ENCODE measurements at places on chromosomes 11 and 22.

DNA sequence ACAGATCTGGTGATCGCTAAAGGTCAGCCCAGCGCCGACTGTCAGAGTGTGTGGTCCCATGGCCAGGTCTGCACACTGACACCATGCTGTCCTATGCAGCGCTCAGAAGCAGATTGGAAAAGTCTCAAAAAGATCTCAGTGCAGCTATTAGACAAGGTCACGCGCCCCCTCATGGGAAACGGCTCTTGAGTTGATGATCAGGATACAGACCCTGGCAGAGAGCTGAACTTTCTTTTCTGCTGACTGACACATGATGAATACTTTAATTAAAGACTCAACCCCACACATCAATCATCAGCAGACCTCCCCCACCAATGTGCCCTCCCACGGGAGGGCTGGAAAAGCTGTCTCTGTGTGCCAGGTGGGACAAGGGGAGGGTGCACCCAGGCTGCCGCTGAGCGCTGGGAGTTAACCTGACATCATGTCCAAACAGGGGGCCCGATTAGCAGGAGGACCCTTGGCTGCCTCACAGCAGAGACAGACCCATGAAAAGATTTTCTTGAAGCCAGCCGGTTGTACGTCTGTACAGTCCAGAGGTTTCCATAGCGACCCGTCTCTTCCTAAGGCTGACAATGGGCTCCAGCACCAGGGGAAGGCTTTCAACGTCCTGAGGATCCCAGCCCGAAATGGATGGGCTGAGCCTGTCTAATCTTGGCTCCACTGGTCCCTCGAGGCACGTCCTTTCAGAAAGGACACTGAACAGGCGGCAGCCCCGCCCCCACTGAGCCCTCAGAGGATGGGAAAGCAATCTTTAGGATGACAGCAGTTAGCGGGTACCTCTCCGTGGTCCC, 26.9 kb downstream of the RASD2 start:
- no peak for DNase-seq

- no peak for DNase-seq
These were observed 87.0 kb downstream of the MORC2 start for GRCh38 chr22:30881361-30882183.

GRCh38 chr11:76181371-76181770, 24.9 kb downstream of the WNT11 start:
- DNase-seq: no peak

GRCh38 chr11:64093233-64094039, 57.7 kb downstream of the FLRT1 start:
- DNase-seq: no peak
